Amniotic stem cell (primary cell): ENCODE measurements at places on chromosomes 7 and 10.
A peak's percentile ranks its signal among the peaks of the same experiment; 100 is the strongest.

DNA sequence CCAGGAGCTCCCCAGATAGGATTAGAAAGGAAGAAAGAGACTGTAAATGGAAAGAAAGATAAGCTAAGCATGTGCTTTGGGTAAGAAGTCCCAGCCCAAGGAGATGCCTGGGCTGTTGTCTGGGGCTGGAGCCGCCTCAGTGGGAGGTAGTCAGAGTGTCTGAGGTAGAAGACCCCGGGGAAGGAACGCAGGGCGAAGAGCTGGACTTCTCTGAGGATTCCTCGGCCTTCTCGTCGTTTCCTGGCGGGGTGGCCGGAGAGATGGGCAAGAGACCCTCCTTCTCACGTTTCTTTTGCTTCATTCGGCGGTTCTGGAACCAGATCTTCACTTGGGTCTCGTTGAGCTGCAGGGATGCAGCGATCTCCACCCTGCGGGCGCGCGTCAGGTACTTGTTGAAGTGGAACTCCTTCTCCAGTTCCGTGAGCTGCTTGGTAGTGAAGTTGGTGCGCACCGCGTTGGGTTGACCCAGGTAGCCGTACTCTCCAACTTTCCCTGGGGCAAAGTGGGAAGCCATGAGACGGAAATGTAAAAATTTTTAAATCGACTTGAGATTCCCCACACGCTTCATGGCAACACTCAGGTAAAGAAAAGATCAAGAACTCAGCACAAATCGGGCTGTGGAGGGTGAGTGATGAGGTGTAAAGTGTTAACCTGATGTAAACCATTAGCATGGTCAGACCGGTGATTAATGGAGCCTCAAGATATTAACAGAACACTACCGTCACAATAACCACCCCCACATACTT lies 1.3 kb downstream of the HOXA1 start:
- DNase-seq, result no peak

DNA sequence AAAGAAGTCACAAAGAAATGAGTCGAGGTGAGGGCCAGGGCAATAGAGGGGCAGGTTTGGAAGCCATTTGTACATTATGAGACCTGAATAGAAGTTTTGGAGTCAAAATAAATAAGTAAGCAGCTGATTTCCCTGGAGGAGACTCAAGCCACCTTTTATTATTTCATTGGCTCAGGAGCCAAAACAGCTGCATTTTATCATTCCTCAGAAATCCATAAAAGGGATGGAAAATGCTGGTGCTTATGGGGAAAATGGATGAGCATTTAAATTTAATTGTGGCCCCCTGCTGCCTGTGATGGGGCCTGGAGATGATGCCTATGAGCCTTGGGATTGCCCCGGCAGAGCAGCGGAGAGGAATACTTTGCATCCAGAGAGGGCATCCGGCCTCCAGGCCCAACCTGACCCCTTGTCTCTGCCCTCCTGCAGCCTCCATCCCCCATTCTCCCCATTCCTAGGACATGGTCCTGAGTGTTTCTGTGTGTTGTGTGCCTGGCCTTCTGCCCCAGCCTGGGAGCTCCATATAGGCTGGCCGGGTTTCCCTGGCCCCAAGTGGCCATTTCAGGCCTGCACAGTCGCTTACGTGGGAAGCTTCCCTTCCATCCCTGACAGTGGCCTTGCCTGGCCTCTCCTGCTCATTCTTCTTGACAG lies 296.8 kb upstream of the ZMIZ1 start:
- no peak for DNase-seq

- no peak for DNase-seq
Observed at GRCh38 chr7:153640586-153640985, 411.6 kb upstream of the DPP6 start.

DNA sequence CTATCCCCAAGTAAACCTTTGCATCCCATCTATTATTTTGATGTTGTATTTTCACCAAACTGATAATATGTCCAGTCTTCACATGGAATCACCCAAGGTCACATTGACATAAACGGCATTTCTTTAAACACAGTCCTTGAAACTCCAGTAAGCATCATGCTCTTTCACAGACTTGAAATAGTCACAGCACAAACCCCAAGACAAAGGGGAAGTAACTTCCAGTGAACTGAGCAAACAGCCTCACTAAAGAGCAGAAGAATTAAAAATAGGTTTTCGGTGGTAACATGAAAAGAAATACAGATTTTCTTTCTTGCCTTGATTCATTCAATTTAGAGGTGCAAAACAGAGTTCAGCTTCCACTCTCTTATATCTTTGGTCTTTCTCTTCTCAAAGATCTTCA lies 253.7 kb downstream of the SFMBT2 start:
- DNase-seq, result no peak

DNA sequence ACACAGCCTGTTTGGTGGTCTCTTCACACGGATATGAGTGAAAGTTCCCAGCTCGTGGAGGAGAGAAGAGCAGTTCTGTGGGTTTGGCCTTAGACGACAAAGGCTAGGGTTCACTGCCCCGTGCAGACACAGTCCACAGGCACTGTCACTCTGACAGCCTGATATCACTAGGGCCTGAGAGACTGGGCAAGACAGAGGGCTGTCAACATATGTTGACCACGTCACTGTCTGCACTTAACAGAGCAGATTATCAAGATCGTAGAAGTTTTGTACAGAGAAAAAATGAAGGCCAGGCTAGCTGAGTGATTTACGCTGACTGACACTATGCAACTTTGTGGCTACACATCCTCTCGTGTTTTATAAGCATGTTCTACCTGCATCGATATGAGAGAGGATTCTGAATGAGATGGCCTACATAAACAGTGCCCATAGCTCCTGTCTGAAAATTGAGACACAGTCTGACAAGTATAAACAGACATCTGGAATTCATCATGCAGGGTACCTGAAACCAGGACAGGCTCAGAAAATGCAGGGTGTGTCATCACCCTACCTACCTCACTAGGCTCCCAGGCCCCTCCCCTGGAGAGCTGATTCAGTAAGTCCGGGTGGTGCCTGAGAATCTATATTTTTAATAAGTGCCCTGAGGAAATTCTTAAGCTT lies 120.0 kb downstream of the SGMS1 start:
- DNase-seq, result no peak

- no peak for DNase-seq
Observed at GRCh38 chr10:95809370-95810197, 53.6 kb downstream of the ENTPD1 start.

DNA sequence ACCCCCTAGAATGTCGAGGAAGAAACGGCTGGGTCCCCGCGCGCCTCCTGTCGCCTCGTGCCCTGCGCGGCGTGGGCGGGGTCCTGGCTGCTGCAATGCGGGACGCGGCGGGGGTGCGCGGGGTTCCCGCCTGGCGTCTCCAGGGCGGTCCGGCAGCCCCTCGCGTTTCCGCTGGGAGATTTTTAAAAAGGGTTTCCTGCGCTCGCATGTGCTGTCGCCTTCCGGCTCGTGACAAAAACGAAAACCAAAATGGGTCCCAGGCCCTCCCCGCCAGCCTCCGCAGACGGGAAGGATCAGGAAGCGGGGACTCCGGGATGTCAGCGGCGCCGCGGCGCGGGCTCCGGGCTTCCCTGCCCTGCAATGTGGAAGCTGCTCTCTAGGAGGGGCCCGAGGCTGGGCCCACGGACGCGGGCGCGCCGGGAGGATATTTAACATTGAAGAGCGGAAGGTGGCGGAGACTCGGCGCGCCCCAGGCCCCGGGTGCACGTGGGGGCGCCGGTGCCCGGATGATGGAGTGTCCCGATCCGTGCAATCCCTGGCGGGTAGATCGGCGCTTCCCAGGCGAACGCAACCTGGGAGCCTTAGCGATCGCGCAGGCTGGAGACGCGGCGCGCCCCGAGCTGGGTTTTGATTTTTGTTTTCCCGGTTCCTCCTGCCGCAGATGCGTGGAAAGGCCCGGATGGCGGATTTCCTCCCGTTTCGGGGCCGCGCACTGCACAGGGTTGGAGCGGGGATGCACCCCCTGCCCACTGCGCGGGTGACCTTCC lies 1.0 kb downstream of the PFKP start:
- peak; percentile 27 for DNase-seq

- no peak for DNase-seq
Observed at GRCh38 chr10:48490571-48490940, 114.3 kb downstream of the ARHGAP22 start.

DNA sequence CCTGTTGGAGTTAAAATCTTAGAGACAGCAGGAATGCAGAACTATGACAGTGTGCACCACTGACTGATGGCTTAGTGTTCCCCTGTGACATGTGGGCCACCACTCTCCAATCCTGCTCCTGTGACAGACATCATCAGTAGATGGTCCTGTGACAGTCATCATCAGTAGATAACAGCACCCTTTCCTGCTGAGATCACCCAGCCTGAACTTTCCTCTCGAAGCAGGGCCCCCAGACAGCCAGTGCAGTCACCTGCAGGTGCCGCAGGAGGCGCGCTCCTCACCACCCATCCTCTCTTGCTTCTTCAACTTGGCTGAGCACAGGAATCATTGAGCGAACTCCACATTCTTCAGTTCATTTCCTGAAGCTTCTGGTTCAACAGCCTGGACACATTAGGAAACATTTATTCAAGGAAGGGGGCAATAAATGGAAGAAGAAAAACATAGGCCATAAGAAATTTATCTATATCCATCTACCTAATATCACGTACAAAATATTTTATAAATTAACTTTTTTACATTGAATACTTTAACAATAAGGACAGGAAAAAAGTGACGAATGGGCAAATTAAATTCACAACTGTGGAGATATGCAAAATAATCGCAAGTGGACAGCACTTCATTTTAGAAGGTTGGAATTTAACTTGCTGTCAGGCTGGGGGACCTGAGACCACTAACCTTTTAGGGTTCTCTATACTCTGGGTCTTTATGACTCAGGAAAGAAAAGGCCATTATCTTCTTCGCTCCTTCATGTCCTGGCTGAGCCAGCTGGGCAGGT lies 32.0 kb upstream of the MKI67 start:
- no peak for DNase-seq

- peak; percentile 71 for DNase-seq
Observed at GRCh38 chr7:41027428-41028115, 675.3 kb downstream of the INHBA start.

DNA sequence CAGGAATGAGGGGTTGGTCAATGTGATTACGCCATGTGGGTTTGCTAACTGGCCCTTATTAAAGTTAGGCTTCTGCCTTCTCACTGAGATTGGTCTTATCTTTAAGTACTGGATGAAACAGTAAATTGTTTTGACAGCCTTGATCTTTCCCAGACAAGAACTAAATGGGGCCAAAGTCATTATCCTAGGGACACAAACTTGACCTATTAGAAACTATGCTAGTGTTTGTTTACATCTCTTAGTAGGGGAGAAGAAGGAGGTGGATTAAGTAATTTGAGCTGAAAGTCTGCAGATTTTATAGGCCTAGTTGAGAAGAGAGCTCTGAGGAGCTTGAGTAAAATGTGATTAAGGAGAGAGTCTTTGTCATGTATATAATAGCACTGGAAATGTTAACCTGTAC lies 386.9 kb downstream of the HTR7 start:
- no peak for DNase-seq

DNA sequence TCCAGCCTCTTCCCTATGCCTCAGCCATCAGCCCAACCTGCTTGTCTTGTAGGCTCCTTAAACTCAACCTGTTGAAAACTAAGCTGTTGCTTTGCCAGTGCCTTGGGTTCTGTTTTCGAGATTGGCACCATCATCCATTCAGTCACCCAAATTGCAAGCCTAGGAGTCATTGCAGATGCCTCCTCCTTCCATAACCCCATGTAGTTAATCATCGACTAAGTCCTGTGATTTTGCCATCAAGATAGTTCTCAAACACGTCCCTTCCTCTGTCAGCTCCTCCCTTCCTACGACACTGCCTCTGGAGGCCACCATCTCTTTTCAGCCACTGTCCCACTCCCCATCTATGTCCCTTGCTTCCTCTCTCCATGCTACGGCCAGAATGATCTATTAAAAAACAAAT lies 168.1 kb downstream of the RAB11FIP2 start:
- no peak for DNase-seq

DNA sequence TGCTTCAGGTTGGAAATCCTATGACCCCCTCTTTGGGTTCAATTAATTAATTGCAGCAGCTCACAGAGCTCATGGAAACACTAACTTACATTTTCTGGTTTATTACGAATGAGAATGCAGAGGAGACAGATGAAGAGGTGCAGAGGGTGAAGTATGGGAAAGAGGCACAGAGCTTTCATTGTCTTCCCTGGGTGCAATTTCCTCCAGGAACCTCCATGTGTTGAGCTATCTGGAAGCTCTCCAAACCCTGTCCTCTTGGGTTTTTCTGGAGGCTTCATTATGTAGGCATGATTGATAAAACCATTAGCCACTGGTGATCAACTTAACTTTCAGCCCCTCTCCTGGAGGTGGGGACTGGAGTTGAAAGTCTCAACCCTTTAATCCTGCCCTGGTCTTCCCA lies 133.0 kb upstream of the AUTS2 start:
- no peak for DNase-seq

GRCh38 chr10:64486149-64486548 lies 964.9 kb downstream of the REEP3 start:
- DNase-seq, result peak; percentile 24

DNA sequence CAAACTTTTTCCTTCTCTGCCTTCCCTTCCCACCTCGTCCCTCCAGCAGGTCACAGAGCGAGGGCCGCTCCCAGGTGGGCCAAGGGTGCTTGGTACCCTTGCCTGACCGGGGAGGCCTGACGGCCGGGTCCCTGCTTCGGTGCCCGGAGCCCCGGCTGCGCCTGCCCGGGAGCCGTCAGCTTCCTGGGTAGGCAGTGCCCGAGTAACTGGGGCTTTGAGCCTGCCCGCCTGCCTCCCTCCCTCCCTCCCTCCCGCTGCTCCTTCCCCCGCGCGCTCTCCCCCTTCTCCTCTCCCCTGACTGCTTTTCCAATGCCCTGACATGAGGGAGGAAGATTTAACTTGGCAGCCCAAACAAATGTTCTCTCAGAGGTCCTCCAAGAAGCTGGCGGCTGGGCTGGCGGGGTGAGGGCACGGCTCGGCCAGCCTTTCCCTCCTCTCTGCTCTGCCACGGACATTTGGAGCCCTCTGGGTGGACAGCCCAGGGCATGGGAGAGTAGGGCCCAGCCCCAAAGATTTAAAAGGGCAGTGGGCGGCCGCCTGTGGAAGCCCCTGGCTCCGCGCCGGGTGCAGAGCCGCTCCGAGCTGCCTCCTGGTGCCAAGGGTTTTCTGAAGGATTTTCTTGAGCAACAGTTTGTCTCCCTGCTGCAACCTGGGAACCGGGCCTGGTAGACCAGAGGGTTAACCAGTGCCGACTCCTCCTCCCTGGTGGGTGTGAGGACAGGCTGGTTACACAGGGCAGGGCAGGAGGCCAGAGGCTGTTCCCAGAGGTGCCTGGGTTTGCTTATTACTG lies 2.0 kb downstream of the ZMIZ1 start:
- DNase-seq, result peak; percentile 56

DNA sequence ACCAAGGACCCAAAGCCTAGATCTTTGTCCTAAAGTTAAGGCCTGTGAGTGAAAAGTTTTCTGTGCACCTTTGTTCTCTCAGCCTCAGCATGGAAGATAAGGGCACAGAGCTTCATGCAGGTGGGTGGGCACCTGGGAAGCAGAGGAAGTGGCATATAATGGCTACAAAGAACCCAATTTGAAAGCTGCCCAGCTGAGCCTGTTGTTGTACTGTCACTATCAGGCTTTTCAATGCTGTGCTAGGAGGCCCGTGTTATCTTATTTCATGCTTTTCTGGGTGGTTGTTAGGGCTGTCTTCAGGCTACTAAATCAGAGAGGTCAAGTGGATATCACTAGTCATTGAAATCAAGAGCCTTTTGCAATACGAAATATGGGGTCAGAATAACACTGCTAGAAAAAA lies 443.8 kb downstream of the SORCS1 start:
- DNase-seq, result no peak
